Smooth muscle cell of trachea (primary cell): ENCODE measurements at places on chromosomes 3 and 15. TPM values are rescaled to one million over a fixed set of nuclear protein-coding genes. Genes with fewer than 3 reads are reported as not detected.

Gene NR2F2
- 23.0 and 23.9 TPM in 2 replicates for total RNA-seq

Gene TMC3
- not detected in 2 replicates for total RNA-seq

Gene PLA2G4E
- under 0.01 TPM in 1 of 2 replicates, not detected in the other for total RNA-seq

Gene SCAP
- total RNA-seq: 63.3 and 106 TPM in 2 replicates

Gene USP8
- total RNA-seq: 44.0 and 62.5 TPM in 2 replicates

Gene THBS1
- total RNA-seq: 724 and 2,470 TPM in 2 replicates

Gene LAMB2
- 580 and 1,305 TPM in 2 replicates for total RNA-seq

Gene KCNH8
- not detected in 2 replicates for total RNA-seq

Gene TMEM158
- 46.0 and 82.2 TPM in 2 replicates for total RNA-seq

Gene LRRC2
- under 0.01 and 0.99 TPM in 2 replicates for total RNA-seq

Gene ISG20
- total RNA-seq: 2.5 and 4.8 TPM in 2 replicates

Gene DHFR2
- total RNA-seq: 7.0 and 7.6 TPM in 2 replicates

Gene TPM1
- total RNA-seq: 169 and 229 TPM in 2 replicates

Gene RNF7
- total RNA-seq: 29.1 and 62.4 TPM in 2 replicates

Gene SLC6A1
- total RNA-seq: under 0.01 TPM in 2 replicates

Gene CLDN16
- not detected in 2 replicates for total RNA-seq

Gene TM6SF1
- total RNA-seq: 3.0 and 3.3 TPM in 2 replicates

Gene TLNRD1
- 8.4 and 10.8 TPM in 2 replicates for total RNA-seq

Gene SUMF1
- total RNA-seq: 95.1 and 134 TPM in 2 replicates

Gene SCAANT1
- not detected in 2 replicates for total RNA-seq

Gene ADAMTSL3
- total RNA-seq: 0.17 and 1.2 TPM in 2 replicates

Gene PPM1L
- total RNA-seq: 0.87 and 3.0 TPM in 2 replicates

Gene FSD2
- not detected in 2 replicates for total RNA-seq

Gene RETNLB
- not detected in 2 replicates for total RNA-seq

Gene C3orf22
- total RNA-seq: not detected in 2 replicates

Gene BDH1
- 1.7 and 8.7 TPM in 2 replicates for total RNA-seq

Gene CYP1A2
- total RNA-seq: not detected in 2 replicates

Gene C3orf49
- not detected in 2 replicates for total RNA-seq

Gene FETUB
- total RNA-seq: not detected in 2 replicates

Gene DAZL
- total RNA-seq: not detected in 2 replicates

Gene P2RY13
- total RNA-seq: not detected in 2 replicates

Gene PPP2R3A
- 16.7 and 20.5 TPM in 2 replicates for total RNA-seq

Gene TMEM89
- total RNA-seq: not detected in 2 replicates

Gene POTEB3
- not detected in 2 replicates for total RNA-seq

Gene ERICH6
- total RNA-seq: 0.15 and 0.17 TPM in 2 replicates

Gene SPATA12
- total RNA-seq: under 0.01 and 0.15 TPM in 2 replicates

Gene FBXW12
- total RNA-seq: 0.15 TPM in 1 of 2 replicates, not detected in the other

Gene TPRG1
- total RNA-seq: 0.15 and 0.17 TPM in 2 replicates

Gene GPR149
- total RNA-seq: not detected in 2 replicates

Gene ANKRD63
- not detected in 2 replicates for total RNA-seq

Gene PTH1R
- total RNA-seq: 0.66 TPM in 1 of 2 replicates, not detected in the other

Gene KLHL40
- not detected in 2 replicates for total RNA-seq

Gene CCR8
- not detected in 2 replicates for total RNA-seq

Gene ATRIP
- 5.7 and 6.6 TPM in 2 replicates for total RNA-seq

Gene GJD2
- total RNA-seq: not detected in 2 replicates

Gene NAALADL2
- 19.2 and 19.7 TPM in 2 replicates for total RNA-seq

Gene GABRB3
- 1.8 and 3.3 TPM in 2 replicates for total RNA-seq
